Diencephalon (tissue), 1 donor: ENCODE measurements at places on chromosomes 2 and 18. TPM values are rescaled to one million over a fixed set of nuclear protein-coding genes. Genes with fewer than 3 reads are reported as not detected.

The LRRTM4 gene
- 70.6 TPM for total RNA-seq

The WNT10A gene
- 0.46 TPM for total RNA-seq

The GAREM2 gene
- 17.3 TPM for total RNA-seq

The SERPINB12 gene
- not detected for total RNA-seq

The FEV gene
- not detected for total RNA-seq

The MC2R gene
- not detected for total RNA-seq

The ELOA2 gene
- total RNA-seq: not detected

The ANKRD53 gene
- 0.92 TPM for total RNA-seq

The ADCYAP1 gene
- 18.5 TPM for total RNA-seq

The AQP12A gene
- not detected for total RNA-seq

The RUFY4 gene
- 0.23 TPM for total RNA-seq

The SALL3 gene
- 18.9 TPM for total RNA-seq

The RABL2A gene
- 15.7 TPM for total RNA-seq

The CYS1 gene
- 1.2 TPM for total RNA-seq

The LHCGR gene
- 0.23 TPM for total RNA-seq

The DTYMK gene
- 13.4 TPM for total RNA-seq
